ENCODE measurements at places on chromosomes 1 and 21. TPM values are rescaled to one million over a fixed set of nuclear protein-coding genes. Genes with fewer than 3 reads are reported as not detected.
A peak's percentile ranks its signal among the peaks of the same experiment; 100 is the strongest.

The S100A7 gene
- not detected for total RNA-seq

DNA sequence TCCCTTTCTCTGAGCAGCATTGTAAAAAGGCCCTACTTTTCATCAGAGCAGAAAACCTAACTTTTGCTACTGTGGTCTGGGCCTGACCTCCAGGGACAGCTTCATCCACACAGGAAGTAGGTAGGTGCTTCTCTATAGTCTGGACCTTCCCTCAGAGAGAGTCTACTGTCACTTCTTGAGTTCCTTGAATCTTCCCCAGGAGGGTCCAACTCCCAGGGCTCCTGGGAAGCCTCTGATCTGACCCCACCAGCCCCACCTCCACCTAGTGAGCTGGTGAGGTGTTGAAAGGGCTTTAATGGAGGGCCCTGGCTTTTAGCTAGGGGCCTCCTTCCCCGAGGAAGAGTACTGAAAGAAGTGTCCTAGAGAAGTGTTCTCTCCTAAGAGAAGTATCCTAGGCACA lies 2.7 kb upstream of the VANGL2 start:
- no peak overlapping the region for H3K27ac ChIP-seq
- H3K27me3 ChIP-seq: peaks cover 11% of the 10 kb centered on the region
- no peak for DNase-seq
- no peaks in the 10 kb centered on the region for H3K36me3 ChIP-seq
- H3K4me1 ChIP-seq: peaks cover 27% of the 10 kb centered on the region
- no peak overlapping the region for H3K4me3 ChIP-seq

The ZNF496 gene
- 20.8 TPM for total RNA-seq

GRCh38 chr1:3668585-3669300 lies 16.4 kb downstream of the TP73 start:
- peaks cover 16% of the 10 kb centered on the region for H3K4me1 ChIP-seq
- no peaks in the 10 kb centered on the region for H3K36me3 ChIP-seq
- DNase-seq: peak; percentile 95
- no peak overlapping the region for H3K4me3 ChIP-seq
- no peak overlapping the region for H3K27ac ChIP-seq

The TRIM45 gene
- 7.3 TPM for total RNA-seq

The AIRE gene
- total RNA-seq: not detected

GRCh38 chr21:31233711-31234110 lies 110.3 kb downstream of the TIAM1 start:
- no peak overlapping the region for H3K4me3 ChIP-seq
- H3K36me3 ChIP-seq: no peaks in the 10 kb centered on the region
- H3K4me1 ChIP-seq: no peaks in the 10 kb centered on the region
- H3K27me3 ChIP-seq: no peaks in the 10 kb centered on the region

- DNase-seq: no peak
- no peak overlapping the region for H3K4me3 ChIP-seq
- H3K27me3 ChIP-seq: no peaks in the 10 kb centered on the region
- H3K27ac ChIP-seq: no peak overlapping the region
- H3K4me1 ChIP-seq: no peaks in the 10 kb centered on the region
These were observed 94.6 kb upstream of the S1PR1 start for GRCh38 chr1:101142244-101142643.

The LMX1A gene
- total RNA-seq: not detected

DNA sequence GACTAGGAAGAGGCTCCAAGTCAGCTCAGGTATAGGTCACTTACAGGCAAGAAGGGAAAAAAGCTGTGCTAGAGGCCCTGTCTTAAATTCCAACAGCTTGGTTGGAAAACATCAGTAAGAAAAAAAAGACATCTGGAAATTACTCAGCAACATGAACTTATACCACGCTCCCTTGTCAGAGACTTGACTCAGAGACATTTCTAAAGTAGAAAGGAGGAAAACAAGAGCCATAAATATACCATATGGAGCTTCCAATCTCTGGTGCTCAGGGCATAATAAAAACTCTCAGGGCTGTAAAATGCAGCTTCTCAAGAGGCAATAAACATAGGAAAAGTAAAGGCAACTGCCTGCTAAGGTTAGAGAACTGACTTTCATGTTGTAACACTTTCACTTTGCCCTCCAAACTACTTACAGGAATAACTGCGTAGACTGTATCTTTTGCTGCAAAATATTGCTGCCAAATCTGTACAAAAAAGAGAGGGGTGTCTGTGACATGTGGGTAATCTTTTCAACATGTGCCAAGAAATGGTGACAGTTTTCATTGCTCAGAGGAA lies 14.7 kb downstream of the ATPAF1 start:
- peaks cover 23% of the 10 kb centered on the region for H3K36me3 ChIP-seq
- H3K4me1 ChIP-seq: no peaks in the 10 kb centered on the region
- no peak overlapping the region for H3K27ac ChIP-seq
- DNase-seq: no peak
- no peak overlapping the region for H3K4me3 ChIP-seq
- H3K27me3 ChIP-seq: no peaks in the 10 kb centered on the region

GRCh38 chr21:44853601-44854390 lies 19.7 kb downstream of the PTTG1IP start:
- H3K27ac ChIP-seq: no peak overlapping the region
- peaks cover 10% of the 10 kb centered on the region for H3K4me1 ChIP-seq
- H3K4me3 ChIP-seq: no peak overlapping the region

DNA sequence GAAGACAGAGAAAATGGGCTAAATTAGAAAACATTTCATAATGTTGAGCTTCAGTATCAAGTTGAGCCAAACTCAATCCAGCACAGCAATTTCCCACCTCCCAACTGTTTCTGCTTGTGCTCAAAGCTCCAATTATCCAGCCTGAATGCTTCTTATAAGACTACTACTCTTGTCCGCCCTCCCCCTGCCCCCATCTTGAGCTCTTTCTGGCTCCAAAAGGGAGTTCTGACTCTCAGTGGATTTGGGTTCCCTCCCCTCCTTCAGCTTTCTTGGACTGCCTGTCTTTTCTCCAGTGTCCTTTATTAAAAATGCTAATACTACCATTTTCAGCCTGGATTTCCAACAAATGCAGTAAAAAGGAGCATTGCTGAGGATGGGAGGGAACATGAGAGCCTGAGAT lies 174.8 kb downstream of the ASTN1 start:
- no peak overlapping the region for H3K27ac ChIP-seq
- H3K36me3 ChIP-seq: no peaks in the 10 kb centered on the region
- H3K4me3 ChIP-seq: no peak overlapping the region
- no peak for DNase-seq

DNA sequence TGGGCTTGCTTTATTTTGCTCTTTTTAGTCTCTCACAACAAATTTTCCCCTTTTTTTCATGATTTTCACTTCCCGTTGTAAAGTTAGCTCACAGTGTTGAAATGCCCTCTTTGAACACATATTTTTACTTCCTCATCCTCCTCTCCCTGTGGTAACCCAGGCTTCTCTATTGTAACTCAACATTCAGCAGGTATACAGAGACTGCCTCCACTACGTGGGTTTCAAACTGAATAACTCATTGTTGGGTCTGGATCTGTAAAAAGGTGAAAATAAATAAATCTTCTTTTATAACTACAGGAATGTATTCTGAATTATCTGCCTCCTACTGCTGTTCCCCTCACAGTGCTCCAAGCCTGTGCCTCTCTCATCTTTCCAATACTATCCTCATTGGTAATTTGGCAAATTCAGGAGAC lies 166.4 kb downstream of the RUNX1 start:
- H3K4me1 ChIP-seq: peaks cover 31% of the 10 kb centered on the region
- no peaks in the 10 kb centered on the region for H3K27me3 ChIP-seq
- peak overlapping the region; percentile 66 for H3K4me3 ChIP-seq
- H3K27ac ChIP-seq: peak overlapping the region; percentile 98
- no peak for DNase-seq

DNA sequence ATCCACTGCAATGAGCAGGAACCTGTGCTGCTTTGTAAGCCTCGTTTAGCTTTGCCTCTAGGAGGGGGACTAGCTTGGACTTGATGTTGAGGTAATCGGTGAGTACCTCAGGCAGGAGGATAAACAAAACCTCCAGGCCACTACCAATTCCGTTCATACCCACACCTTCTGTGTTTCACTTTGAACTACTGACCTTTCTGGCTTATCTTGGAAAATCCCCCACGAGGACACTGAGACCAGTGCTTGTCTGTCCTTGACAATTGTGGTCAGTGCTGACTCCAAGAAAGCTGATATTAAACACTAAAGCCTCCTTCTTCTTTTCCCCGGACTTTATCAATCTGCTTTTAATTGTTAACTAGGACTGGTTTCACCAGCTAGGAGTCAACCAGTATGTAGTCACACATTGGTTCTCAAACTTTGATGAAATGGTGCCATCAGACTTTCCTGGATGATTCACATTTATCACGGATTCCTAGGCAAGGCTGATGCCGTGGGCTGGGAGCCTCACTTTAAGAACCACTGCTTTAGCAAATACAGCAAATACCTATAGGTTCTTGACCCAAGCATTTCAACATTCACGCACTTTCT lies 52.7 kb downstream of the TGFB2 start:
- no peak for DNase-seq
- no peak overlapping the region for H3K4me3 ChIP-seq
- H3K27me3 ChIP-seq: no peaks in the 10 kb centered on the region
- no peak overlapping the region for H3K27ac ChIP-seq
- H3K36me3 ChIP-seq: no peaks in the 10 kb centered on the region
- H3K4me1 ChIP-seq: no peaks in the 10 kb centered on the region

DNA sequence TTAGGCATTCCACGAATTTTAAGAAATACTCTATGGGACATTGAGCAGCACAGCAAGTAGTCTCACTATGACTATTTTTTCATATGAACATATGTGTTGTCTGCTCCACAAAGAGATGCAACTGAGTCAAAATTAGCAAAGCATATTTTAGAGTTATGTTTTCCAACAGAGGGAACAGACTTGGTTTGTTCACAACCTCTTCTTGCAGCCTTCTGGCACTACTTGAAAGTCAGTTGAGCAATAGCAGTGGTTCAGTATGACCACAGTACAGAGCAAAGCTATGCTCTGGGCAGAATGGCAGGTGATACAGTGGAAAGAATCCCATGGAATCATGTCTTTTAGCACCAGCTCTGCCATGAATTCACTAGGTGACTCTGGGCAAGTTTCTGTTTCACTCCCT lies 5.2 kb downstream of the CCN1 start:
- no peaks in the 10 kb centered on the region for H3K4me1 ChIP-seq
- H3K27me3 ChIP-seq: peaks cover 1% of the 10 kb centered on the region
- no peak overlapping the region for H3K4me3 ChIP-seq
- peaks cover 27% of the 10 kb centered on the region for H3K36me3 ChIP-seq
- no peak overlapping the region for H3K27ac ChIP-seq
- peak; percentile 34 for DNase-seq

DNA sequence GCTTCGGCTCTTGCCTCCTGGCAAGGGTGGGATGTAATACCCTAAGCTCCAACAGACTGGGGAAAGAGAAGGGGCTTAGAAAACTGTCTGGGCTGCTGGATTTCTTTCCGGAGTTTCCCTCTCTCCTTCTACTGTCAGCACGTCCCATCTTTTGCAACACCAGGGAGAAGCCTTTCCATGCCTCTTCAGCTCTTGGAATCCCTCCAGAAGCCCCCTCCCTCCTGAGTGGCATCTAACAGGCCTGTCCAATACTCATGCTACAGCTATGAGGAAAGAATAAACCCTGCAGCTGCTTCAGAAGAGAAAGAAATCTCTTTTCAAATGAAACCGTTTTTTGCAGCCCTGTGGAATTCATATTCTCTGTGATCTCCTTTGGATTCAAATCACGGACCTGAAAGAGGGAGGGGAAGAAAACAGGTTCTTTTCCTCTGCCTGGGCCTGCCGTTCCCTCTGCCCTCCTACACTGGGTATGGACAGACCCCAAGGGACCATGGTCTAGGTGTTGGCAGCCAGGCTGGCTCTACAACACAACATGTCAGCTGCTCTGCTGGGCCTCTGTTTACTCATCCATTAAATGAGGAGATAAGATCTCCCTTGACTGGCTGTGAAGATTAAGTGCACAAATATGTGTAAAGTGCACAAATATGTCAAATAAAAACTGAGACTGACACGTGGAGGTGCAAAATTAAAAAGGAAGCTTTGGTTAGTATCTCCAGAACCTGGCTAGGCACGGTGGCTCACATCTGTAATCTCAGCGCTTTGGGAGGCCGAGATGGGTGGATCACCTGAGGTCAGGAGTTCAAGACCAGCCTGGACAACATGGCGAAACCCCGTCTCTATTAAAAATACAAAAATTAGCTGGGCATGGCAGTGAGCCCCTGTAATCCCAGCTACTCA lies 6.0 kb upstream of the CAPN2 start:
- H3K4me3 ChIP-seq: no peak overlapping the region
- H3K27ac ChIP-seq: peak overlapping the region; percentile 79

DNA sequence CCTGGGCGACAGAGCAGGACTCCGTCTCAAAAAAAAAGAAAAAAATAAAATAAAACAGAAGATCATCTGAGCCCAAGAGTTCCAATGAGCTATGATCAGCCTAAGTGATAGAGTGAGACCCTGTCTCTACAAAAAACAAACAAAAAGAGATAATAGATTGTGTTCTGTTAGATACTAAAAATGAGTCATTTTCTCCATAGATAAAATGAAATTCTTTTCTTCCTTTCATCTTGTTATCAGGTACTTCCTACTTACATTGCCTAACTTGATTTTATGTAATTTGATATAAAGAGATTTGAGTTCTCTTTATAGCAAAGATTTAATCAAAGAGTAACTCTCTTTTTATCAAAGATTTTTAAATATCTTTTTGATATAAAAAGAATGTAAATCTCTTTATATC lies 19.3 kb upstream of the PTGS2 start:
- no peak overlapping the region for H3K27ac ChIP-seq
- H3K4me3 ChIP-seq: no peak overlapping the region
- DNase-seq: no peak

DNA sequence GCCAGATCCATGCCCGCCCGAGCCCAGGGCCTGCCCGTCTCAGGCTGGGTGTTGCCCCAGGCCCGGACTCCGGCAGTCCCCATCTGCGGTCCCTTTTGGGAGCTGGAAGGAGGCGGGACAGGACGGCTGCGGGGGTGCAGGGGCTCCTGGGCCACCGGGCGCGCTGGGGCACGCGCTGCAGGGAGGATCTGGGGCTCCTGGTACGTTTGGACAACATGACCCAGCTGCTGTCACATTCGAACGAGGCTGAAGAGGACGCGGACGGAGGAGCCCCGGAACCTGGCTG lies 6.6 kb upstream of the CALML6 start:
- no peaks in the 10 kb centered on the region for H3K27me3 ChIP-seq
- DNase-seq: no peak
- H3K27ac ChIP-seq: peak overlapping the region; percentile 97
- peaks cover 26% of the 10 kb centered on the region for H3K4me1 ChIP-seq
- H3K4me3 ChIP-seq: peak overlapping the region; percentile 76
- no peaks in the 10 kb centered on the region for H3K36me3 ChIP-seq

The SV2A gene
- 1.4 TPM for total RNA-seq

DNA sequence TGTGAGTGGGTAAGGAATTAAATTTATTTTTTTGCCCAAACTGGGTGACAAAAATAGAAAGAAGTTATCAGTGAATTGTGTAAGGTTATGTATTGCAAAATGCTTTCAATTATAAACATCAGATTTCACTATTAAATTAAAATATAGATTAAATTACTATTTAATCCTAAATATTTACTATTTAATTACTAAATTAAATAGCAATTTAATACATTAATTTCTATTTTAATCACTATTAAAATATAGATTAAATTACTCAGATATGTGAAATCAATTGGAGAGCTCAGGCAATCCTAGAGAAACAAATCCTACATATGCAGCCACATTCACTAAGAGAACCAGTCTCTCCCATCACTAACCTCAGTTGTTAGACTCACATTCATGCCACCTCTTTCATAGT lies 2075.8 kb downstream of the MRPL39 start:
- no peak for DNase-seq
- no peaks in the 10 kb centered on the region for H3K27me3 ChIP-seq
- H3K36me3 ChIP-seq: no peaks in the 10 kb centered on the region
- no peak overlapping the region for H3K4me3 ChIP-seq

Data from upper lobe of left lung (tissue), 6 donors.